ENCODE measurements at places on chromosomes 2 and 18.

- peaks cover 10% of the 10 kb centered on the region for H3K4me1 ChIP-seq
- peak overlapping the region; percentile 69 for H3K27ac ChIP-seq
- no peaks in the 10 kb centered on the region for H3K36me3 ChIP-seq
- peak; percentile 92 for DNase-seq
Observed at GRCh38 chr2:226800941-226801784, 1.5 kb upstream of the IRS1 start.

DNA sequence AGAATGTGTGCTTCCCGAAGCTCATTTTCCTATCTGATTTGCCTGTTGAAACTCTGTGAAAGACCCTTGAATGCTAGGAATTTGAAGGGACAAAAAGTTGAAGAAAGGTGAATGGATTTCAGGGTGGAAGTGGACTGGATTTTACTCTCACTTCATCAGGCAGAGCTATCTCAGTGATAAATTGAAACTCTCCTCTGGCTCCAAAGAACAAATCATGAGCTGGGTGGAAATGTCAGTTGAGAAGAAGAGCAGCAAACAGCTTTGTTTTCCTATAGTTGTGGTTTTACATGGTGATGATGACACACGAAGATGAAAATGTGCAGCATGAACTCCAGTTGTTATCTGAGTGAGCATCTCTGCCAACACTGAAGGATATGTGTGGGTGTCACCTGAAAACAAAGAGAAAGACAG is 34.4 kb downstream of the CD28 start:
- DNase-seq, result no peak
- H3K27me3 ChIP-seq, result no peaks in the 10 kb centered on the region
- H3K4me3 ChIP-seq, result no peak overlapping the region
- H3K27ac ChIP-seq, result no peak overlapping the region
- peaks cover 2% of the 10 kb centered on the region for H3K4me1 ChIP-seq

DNA sequence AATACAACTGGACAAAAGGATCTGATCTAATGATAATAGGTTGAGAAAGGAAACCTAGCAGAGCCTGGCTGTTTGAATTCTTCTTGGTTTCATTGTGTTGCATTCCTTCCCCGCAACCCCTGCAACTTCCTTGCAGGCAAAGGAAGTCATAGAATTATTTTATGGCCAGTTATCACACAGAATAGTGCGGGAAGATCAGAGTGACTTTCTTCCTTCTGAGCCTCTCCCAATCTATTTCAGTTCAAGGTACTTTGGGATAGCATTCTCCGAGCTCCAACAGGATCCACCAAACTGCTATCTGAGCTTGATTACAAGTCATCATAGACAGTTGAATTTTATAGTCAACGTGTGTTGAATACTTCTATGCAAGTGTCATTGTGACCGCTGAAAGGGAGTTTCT is 441.1 kb downstream of the DCC start:
- H3K36me3 ChIP-seq, result no peaks in the 10 kb centered on the region
- no peaks in the 10 kb centered on the region for H3K4me1 ChIP-seq
- no peaks in the 10 kb centered on the region for H3K27me3 ChIP-seq
- no peak overlapping the region for H3K4me3 ChIP-seq

DNA sequence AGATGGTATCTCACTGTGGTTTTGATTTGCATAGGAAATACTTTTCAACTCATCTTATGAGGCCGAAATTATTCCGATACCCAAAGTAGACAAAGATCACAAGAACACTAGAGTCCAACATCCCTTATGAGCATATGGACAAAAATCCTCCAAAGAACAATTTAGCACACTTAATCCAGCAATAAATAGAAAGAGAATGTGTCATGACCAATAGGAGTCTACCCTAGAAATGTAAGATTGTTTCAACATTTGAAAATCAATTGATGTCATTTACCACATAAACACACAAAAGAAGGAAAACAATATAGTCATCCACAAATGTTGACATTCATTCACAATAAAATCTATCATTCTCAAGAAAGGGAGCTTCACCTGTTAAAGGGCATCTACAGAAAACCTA is 307.8 kb upstream of the SMIM21 start:
- no peaks in the 10 kb centered on the region for H3K4me1 ChIP-seq
- H3K4me3 ChIP-seq, result no peak overlapping the region
- DNase-seq, result no peak
- no peak overlapping the region for H3K27ac ChIP-seq
- no peaks in the 10 kb centered on the region for H3K36me3 ChIP-seq

GRCh38 chr18:1760901-1761300 is 810.4 kb downstream of the METTL4 start:
- DNase-seq, result no peak
- no peak overlapping the region for H3K4me3 ChIP-seq
- H3K27me3 ChIP-seq, result no peaks in the 10 kb centered on the region
- H3K4me1 ChIP-seq, result no peaks in the 10 kb centered on the region
- H3K27ac ChIP-seq, result no peak overlapping the region
- no peaks in the 10 kb centered on the region for H3K36me3 ChIP-seq

DNA sequence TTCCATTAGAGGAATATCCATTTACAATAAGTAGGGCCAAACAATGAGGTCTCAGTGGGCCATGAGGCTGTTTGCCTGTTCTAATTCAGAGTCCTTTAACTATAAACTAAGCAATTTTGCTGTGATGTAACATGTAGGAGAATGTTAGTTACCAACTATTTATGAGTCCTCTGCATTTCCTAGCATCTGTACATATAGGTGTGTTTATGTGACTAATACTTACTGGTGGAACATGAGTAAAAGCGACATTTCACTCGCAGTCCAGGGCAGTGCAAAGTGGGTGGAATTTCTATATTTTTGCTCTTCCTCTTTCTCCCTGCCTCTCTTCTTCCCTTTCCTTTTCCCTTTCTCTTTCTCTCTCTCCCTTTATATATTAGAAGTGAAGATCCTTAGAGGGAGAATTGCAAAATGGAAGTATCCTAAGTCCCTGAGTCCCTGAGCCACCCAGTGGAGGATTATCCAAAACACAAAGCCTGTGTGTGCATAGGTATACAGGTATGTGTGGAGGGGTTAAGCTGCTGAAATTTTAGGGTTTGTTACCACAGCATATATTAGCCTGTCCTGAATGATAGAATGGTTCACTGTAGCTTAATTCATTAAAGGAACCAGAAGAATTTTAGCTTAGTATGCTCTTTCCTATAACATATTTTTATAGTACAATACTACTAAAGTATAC is 487.0 kb upstream of the FANCL start:
- DNase-seq, result no peak
- no peaks in the 10 kb centered on the region for H3K4me1 ChIP-seq
- no peak overlapping the region for H3K27ac ChIP-seq
- H3K4me3 ChIP-seq, result no peak overlapping the region
- H3K36me3 ChIP-seq, result no peaks in the 10 kb centered on the region
- no peaks in the 10 kb centered on the region for H3K27me3 ChIP-seq

GRCh38 chr2:239636808-239637207 is 236.0 kb upstream of the HDAC4 start:
- H3K27me3 ChIP-seq, result no peaks in the 10 kb centered on the region
- H3K36me3 ChIP-seq, result no peaks in the 10 kb centered on the region
- DNase-seq, result no peak

GRCh38 chr2:11710632-11711353 is 35.6 kb upstream of the LPIN1 start:
- no peak overlapping the region for H3K4me3 ChIP-seq
- no peaks in the 10 kb centered on the region for H3K36me3 ChIP-seq
- H3K4me1 ChIP-seq, result peaks cover 9% of the 10 kb centered on the region
- DNase-seq, result no peak

DNA sequence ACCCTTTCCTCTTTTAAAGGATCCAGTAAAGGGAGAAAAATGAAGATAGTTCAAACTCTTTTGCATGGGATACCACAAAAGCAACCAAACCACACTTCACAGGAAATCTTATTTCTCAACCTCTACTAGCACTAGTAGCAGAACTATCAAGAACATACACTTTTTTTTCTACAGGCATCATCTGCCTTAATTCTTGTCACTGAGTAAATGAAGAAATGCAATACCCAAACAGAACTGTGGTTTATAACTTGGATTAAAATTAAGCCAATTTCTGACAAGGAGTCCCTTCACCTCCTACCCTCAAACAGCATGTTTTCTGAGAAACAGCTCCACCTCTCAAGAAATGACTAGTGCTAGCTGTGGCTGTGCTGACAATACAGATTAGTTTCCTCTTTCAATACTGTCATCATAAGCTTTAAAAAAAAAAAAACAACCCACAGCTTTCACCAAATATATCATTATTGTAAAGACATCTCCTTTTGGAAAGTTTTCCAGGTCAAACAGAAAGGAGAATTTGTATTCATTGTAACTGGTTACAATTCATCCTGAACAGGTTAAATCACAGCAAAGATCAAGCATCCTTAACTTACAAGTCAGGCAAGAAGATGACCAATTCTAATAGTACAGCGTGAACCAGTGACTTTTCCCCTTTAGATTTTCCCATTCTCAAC is 44.4 kb downstream of the PTPN2 start:
- no peak overlapping the region for H3K4me3 ChIP-seq
- no peaks in the 10 kb centered on the region for H3K27me3 ChIP-seq
- H3K4me1 ChIP-seq, result peaks cover 7% of the 10 kb centered on the region
- DNase-seq, result no peak

DNA sequence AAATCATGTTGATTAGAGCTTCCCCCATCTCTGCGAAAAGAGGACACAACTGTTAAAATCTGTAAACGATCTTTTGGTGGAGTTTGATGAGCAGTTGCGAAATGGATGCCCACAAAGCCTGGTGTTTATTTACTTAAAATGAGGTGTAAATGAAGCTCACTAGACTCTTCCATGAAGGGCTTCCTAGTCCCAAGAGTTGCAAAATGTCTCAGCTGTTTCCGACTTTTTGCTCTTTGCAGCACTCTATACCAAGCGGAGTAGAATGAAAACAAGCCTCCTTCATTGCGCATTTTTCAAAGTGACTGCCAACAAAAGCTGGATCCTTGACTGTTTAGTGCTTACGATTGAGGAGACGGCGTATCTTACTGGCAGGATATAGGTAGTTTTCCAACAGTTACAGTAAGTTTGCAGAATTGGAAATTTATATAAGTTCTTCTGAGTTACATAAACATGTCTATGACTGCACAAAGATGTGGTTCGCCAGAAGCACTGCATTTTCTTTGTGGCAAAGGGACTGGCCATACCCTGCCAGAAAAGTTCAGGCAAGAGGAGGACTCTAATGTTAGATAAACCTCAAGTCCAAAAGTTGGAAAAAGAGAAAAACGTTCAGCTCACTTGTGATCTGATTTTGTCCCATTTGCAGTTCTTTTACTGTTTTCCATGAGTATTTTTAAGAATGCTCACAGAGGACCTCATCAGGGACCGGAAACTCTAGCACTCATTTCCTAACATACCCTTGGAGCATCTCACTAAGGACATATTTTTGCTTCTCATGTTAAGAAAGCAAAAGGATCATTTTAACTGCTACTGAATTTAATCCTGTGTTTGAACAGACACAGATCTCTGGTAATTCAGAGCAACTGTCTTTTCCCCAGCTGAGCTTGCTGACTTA is 42.7 kb downstream of the COLEC12 start:
- H3K27ac ChIP-seq, result no peak overlapping the region
- H3K4me3 ChIP-seq, result no peak overlapping the region
- no peaks in the 10 kb centered on the region for H3K27me3 ChIP-seq

- no peaks in the 10 kb centered on the region for H3K27me3 ChIP-seq
- H3K4me3 ChIP-seq, result no peak overlapping the region
- peaks cover 9% of the 10 kb centered on the region for H3K4me1 ChIP-seq
- no peak for DNase-seq
Observed at GRCh38 chr2:177602611-177603164, 210.1 kb downstream of the AGPS start.

GRCh38 chr18:58388736-58389135 is 240.2 kb downstream of the ALPK2 start:
- H3K4me1 ChIP-seq, result peaks cover 21% of the 10 kb centered on the region
- no peak overlapping the region for H3K4me3 ChIP-seq
- no peak for DNase-seq
- H3K27ac ChIP-seq, result no peak overlapping the region

GRCh38 chr2:127523269-127523939 is 2.9 kb downstream of the IWS1 start:
- peaks cover 10% of the 10 kb centered on the region for H3K4me1 ChIP-seq
- H3K27ac ChIP-seq, result no peak overlapping the region
- H3K36me3 ChIP-seq, result peaks cover 49% of the 10 kb centered on the region
- H3K27me3 ChIP-seq, result no peaks in the 10 kb centered on the region
- no peak for DNase-seq

Data from SK-N-SH (cell line).